ENCODE measurements at places on chromosomes 16 and 17.

GRCh38 chr17:45436161-45436560 lies 3.5 kb upstream of the ARHGAP27 start:
- DNase-seq, result no peak

DNA sequence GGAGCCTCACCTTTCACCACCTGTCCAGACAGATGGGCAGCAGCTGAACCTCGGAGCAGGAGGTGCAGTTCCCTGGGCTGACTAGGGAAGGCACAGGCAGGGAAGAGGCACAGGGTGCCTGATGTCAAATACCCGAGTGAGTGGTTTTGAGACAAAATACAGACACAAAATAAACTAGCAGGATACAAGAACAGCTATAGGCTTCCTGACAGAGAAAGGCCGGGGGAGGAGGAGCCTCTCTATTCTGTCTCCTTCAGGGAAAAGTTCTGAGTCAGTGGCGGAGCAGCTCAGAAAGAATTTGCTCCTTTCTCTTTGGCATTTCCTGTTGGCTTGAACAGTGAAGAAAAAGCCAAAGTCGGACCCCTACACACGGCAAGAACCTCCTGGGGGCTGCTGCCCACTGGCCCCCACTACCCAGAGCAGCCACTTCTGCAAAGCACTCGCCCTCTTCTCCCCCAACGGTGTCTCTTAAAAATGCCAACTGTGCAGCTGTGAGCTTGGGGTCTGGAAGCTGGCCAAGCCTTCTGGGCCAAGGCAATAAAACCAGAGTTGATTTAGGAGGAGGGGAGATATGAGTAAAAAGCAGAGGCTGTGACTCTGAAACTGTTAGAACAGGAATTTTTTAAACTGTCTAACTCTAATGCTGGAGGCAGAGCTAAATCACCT lies 14.4 kb upstream of the FAAP100 start:
- DNase-seq, result no peak

DNA sequence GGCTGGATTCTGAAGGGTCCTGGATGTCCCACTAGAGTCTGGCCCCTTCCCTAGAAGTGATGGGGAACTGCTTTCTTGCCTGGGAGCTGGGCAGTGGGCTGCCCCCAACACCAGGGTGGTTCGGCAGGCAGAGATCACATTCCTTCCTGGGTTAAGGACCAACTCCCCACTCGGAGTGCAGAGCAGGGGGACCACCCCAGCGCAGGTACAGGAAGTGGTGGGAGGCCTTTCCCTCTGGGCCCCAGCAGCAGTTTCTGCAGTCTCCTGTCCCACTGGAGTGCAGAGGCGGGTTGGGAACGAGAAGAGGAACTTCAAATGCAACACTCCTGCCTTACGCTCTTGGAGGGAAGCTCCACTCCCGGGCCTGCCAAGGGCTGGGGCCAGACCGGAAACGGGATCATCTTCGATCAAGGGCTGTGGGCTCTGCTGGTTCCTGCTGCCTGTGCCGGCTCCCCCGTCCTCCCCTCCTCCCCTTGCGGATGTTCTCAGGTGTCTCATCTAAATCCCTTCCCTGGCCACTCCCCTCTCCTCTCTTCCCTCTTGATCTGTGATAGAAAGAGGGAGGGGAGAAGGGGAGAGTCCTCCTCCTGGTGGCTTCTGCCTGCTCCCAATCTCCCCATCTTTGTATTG lies 9.0 kb upstream of the NGFR start:
- no peak for DNase-seq

DNA sequence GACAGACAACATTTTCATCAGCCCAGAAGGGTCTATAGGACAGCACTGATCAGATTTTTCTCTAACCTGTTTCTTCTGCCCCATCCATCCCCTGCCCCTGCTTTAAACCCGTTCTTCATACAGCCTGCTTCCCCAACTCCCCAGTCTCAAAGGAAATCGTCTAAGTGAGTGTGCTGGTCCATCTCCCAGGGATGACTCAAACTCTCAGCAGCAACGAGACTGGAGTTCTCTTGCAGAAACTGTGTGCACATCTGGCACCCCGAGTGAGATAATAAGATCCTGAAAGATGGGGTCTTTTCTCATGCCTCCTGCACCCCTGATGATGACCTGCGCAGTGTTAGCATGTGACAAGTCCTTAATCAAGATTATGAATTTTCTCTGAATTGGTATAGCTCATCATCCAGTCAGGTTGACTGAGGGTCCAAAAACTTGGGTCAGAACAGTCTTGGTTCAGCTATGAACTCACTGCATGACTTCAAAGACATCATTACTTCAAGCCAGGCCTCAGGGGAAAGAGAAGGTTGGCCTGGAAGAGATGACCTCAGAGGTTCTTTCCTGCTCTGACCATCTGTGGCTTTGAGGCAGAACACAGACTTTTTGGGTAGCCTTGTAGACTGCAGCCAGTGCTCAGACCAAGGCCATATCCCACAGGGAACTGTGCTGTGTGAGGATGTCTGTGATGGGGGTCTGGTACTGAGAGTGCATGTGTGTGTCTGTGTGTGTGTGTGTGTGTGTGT lies 117.9 kb downstream of the SPACA3 start:
- no peak for DNase-seq

Data from CD8-positive, alpha-beta memory T cell (primary cell).